ENCODE measurements at places on chromosomes 16 and 17. TPM values are rescaled to one million over a fixed set of nuclear protein-coding genes. Genes with fewer than 3 reads are reported as not detected.

Gene SLC13A5
- total RNA-seq: not detected

- peaks cover 8% of the 10 kb centered on the region for H3K4me1 ChIP-seq
- H3K27ac ChIP-seq: no peak overlapping the region
- no peak overlapping the region for H3K4me3 ChIP-seq
- no peak for DNase-seq
These were observed 14.0 kb upstream of the MTMR4 start for GRCh38 chr17:58528443-58528842.

DNA sequence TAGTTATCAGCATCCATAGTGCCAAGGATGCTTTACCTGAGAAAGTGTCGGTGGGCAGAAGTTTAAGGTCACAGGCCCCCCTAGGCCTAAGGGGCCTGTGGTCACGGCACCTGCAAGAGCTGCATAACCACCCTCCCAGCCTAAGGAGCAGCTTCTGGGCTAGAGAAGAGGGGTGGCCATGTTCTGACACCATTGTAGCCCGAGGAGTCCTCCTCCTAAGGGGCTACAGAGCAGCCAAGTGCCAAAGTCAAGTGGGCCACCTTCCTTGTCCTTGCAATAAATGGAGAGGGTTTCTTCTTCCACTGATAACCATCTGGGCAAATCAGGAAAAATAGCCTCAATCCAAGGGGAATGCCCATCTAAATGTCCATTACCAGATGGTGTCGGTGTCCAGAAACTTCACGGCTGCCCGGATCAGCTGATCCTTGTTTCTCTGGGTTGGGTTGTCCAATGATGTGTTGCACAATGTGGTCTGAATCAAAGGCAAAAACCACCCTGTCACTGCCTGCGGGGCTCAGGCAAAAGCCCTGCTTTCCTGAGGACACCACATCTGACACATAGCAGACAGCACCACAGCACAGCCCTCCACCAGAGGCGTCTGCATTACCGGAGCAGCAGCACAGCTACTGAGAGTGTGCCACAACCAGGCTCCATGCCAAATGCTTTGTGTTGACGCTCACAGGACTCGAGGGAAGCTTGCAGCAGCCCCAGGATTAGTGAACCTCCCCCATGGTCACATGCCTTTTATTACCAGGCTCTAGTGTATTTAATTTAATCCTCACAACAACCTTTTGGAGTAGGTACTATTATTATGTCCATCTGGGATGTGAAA is 12.8 kb downstream of the ATPAF2 start:
- H3K27ac ChIP-seq: no peak overlapping the region
- DNase-seq: no peak
- peaks cover 11% of the 10 kb centered on the region for H3K36me3 ChIP-seq
- H3K4me3 ChIP-seq: no peak overlapping the region
- H3K4me1 ChIP-seq: no peaks in the 10 kb centered on the region

- H3K4me3 ChIP-seq: no peak overlapping the region
- H3K27ac ChIP-seq: no peak overlapping the region
- no peaks in the 10 kb centered on the region for H3K4me1 ChIP-seq
These were observed 12.5 kb upstream of the NUDT16L1 start for GRCh38 chr16:4680673-4681470.

DNA sequence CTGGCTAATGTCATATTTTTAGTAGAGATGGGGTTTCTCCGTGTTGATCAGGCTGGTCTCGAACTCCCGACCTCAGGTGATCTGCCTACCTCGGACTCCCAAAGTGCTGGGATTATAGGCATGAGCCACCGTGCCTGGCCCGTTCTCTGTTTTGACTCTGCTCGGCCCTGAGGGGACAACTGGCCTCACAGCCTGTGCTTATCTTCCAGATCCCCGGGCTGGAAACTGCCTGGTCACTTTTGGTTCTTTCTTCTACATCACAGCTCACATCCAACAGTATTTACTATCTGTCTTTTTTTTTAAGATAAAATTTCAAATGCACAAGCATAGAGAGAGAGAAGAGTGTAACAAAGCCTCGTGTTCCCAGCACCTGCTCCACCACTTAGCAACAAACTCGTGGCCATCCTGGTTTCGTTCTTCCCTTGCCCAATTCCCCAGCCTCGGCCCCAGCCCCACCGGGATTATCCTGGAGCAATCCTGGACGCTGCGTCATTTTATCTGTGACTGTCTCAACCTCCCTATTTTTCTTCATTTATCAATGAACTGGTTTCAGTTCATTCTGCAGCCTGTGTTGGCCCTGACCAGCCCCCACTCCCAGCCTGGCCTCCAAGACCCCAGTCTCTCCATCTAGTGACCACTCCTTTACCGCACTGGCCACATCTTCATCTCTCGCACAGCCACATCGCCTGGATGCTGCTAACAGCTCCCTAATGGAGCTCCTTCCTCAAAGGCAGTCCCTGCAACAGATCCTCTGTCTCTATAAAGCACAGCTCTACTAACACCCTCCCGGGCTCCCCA is 21.1 kb downstream of the PIMREG start:
- no peak for DNase-seq
- H3K4me3 ChIP-seq: no peak overlapping the region
- H3K27ac ChIP-seq: no peak overlapping the region
- no peaks in the 10 kb centered on the region for H3K4me1 ChIP-seq
- no peaks in the 10 kb centered on the region for H3K27me3 ChIP-seq
- no peaks in the 10 kb centered on the region for H3K36me3 ChIP-seq

Gene STX1B
- total RNA-seq: 0.11 TPM

Gene CRYM
- 6.8 TPM for total RNA-seq

Gene KRT13
- not detected for total RNA-seq

Data from Karpas-422 (cell line).